ENCODE measurements at places on chromosomes 2 and 18.

GRCh38 chr2:76506538-76506937 is 795.8 kb upstream of the GCFC2 start:
- DNase-seq: no peak

- DNase-seq: no peak
These were observed 34.0 kb downstream of the HAT1 start for GRCh38 chr2:171956135-171956825.

- no peak for DNase-seq
These were observed 572.0 kb downstream of the SOX11 start for GRCh38 chr2:6264198-6264597.

DNA sequence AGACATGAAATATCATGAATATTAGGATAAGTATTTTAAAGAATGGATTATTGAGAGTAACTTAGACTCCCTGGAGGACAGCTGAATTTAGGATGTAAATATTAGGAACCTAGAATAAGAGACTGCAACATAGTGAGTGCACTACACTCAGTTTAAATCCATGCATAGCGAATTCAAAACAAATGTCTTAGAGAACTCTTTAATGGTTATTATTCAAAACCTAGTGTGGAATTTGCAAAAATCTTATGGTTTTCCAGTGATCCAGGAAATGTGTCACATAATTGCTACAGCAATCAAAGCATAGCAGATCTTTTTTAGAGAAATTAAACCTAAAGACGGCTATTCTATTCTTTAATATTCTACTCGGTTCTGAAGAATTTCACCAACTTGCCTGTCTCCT is 239.0 kb downstream of the TMX3 start:
- DNase-seq: no peak

- DNase-seq: no peak
These were observed 17.5 kb downstream of the YWHAQ start for GRCh38 chr2:9613291-9613690.
